ENCODE measurements at places on chromosomes 7 and 10. TPM values are rescaled to one million over a fixed set of nuclear protein-coding genes. Genes with fewer than 3 reads are reported as not detected.

- H3K27me3 ChIP-seq = peaks cover 3% of the 10 kb centered on the region
- H3K27ac ChIP-seq = no peak overlapping the region
- H3K4me1 ChIP-seq = no peaks in the 10 kb centered on the region
- no peak overlapping the region for H3K4me3 ChIP-seq
- H3K36me3 ChIP-seq = no peaks in the 10 kb centered on the region
Observed at GRCh38 chr10:122767621-122768388, 68.2 kb upstream of the C10orf120 start.

DNA sequence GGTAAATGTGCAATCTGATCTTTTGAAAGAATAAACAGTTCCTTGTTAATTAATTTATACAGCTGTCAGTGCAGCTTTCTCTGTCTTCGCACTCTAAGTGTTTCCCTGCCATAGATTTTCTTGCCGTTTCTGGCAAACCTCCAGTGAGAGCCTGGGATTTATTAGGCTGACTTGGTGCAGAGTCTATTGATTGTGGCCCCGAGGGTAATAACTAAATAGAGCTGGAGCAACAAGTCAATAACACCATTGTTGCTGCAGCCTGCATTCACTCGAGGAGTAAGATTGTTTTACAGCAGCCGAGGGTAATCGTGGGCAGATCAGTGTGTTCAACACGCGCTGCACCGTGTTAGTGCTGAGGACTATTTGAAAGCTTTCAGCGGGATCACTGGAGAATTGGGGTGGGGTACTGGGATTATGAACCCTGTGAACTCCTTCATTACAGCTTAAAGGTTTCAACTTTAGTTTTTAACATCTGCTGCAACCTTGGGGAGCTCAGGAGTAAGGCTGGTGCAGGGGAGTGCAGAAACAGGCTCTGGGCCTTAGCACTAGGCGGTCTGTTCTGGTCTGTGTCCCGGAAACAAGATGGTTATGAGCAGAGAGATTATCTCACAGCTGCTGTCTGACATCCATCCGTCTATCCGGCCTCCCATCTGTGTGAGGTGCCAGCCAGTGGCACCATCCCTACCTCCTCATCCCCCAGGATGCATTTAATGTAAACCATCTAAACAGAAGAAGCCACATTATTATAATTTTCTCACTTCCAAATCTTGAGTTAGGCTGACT, 174.0 kb upstream of the TCF7L2 start:
- no peak overlapping the region for H3K27ac ChIP-seq
- H3K27me3 ChIP-seq = peaks cover 2% of the 10 kb centered on the region
- peaks cover 13% of the 10 kb centered on the region for H3K4me1 ChIP-seq
- H3K36me3 ChIP-seq = peaks cover 7% of the 10 kb centered on the region

GRCh38 chr7:44431091-44431608, 59.3 kb downstream of the NUDCD3 start:
- peaks cover 9% of the 10 kb centered on the region for H3K36me3 ChIP-seq
- H3K4me3 ChIP-seq = no peak overlapping the region
- H3K27ac ChIP-seq = no peak overlapping the region
- no peaks in the 10 kb centered on the region for H3K27me3 ChIP-seq
- DNase-seq = no peak
- no peaks in the 10 kb centered on the region for H3K4me1 ChIP-seq

DNA sequence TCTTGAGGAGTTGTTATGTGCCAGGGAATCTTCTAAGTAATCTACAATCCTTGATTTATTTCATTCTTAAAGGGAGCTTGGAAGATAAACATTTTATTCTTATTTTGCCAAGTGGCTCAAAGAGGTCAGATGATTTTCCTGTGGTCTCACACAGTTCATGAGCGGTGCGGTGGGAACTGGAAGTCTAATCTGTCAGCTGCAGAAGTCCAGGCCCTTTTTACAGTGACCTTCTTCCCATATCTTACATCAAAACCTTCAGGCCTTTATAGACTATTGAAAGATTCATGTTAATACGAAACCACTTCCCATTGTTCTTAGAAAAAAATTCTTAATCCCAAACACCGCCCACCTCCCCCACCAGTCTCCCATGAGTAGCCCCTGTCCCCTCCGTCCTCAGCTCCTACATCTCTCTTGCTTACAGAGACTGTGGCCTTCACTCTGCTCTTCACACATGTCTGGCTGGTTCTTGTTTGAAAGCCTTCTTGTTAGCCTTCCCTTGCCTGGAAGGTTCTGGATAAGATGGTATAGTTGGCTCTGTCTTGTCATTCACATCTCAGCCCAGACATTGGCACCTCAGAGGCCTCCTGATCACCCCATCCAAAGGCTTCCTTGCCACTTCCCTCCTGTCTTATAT, 61.5 kb downstream of the ITGA8 start:
- no peak for DNase-seq
- no peaks in the 10 kb centered on the region for H3K27me3 ChIP-seq
- no peaks in the 10 kb centered on the region for H3K36me3 ChIP-seq
- no peaks in the 10 kb centered on the region for H3K4me1 ChIP-seq
- H3K4me3 ChIP-seq = no peak overlapping the region
- H3K27ac ChIP-seq = no peak overlapping the region

GRCh38 chr7:3312583-3312982, 11.5 kb downstream of the SDK1 start:
- peaks cover 4% of the 10 kb centered on the region for H3K4me1 ChIP-seq
- H3K4me3 ChIP-seq = no peak overlapping the region
- no peaks in the 10 kb centered on the region for H3K27me3 ChIP-seq
- no peak for DNase-seq
- no peaks in the 10 kb centered on the region for H3K36me3 ChIP-seq
- H3K27ac ChIP-seq = no peak overlapping the region

OR9A2 gene
- not detected for total RNA-seq

DNA sequence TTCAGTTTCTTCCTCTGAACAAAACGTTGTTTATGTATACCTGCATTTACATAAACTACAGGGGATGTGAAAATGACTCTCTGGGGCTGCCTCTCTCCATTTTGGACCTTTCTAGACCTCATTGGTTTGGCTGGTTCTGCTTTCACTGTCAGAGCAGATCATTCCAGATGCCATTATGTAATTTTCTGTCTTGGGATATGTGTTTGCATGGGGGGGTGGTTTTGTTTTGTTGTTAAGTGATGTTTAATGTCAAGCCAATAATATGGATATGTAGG, 172.4 kb downstream of the LRRC4 start:
- H3K36me3 ChIP-seq = peaks cover 4% of the 10 kb centered on the region
- DNase-seq = no peak
- H3K4me1 ChIP-seq = peaks cover 11% of the 10 kb centered on the region
- no peak overlapping the region for H3K27ac ChIP-seq
- no peak overlapping the region for H3K4me3 ChIP-seq

- no peak for DNase-seq
- peak overlapping the region; percentile 89 for H3K27ac ChIP-seq
- peaks cover 4% of the 10 kb centered on the region for H3K27me3 ChIP-seq
- H3K4me1 ChIP-seq = peaks cover 33% of the 10 kb centered on the region
- H3K36me3 ChIP-seq = no peaks in the 10 kb centered on the region
- H3K4me3 ChIP-seq = peak overlapping the region; percentile 98
Observed at GRCh38 chr10:110208614-110209453, 1.4 kb downstream of the MXI1 start.

DNA sequence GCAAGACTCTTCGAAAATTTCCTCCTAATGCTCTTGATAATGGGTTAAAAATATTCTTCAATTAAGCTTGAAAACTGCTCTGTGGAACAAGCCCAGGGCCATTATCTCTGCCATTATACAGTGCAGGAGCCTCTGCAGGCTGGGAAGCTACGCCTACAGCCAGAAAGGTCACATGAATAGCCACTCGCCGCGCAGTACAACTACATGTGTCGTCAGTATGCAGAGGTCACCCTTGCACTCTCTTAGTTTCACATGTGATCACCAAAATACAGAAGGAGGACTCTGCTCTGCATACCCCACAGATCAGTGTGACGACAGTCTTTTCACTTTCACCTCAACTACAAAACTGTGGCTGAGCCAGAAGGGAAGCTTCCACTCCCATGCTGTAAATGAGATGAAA, 141.8 kb upstream of the C1QL3 start:
- no peak for DNase-seq
- no peaks in the 10 kb centered on the region for H3K4me1 ChIP-seq

GOLGA7B gene
- total RNA-seq = not detected

- H3K4me1 ChIP-seq = no peaks in the 10 kb centered on the region
- no peak for DNase-seq
- H3K27me3 ChIP-seq = no peaks in the 10 kb centered on the region
- H3K4me3 ChIP-seq = no peak overlapping the region
- no peaks in the 10 kb centered on the region for H3K36me3 ChIP-seq
- H3K27ac ChIP-seq = no peak overlapping the region
Observed at GRCh38 chr7:14937581-14937980, 35.0 kb upstream of the DGKB start.

WNT2 gene
- 11.5 TPM for total RNA-seq

CYP3A4 gene
- not detected for total RNA-seq

AFAP1L2 gene
- 5.7 TPM for total RNA-seq

TBX20 gene
- not detected for total RNA-seq

DNA sequence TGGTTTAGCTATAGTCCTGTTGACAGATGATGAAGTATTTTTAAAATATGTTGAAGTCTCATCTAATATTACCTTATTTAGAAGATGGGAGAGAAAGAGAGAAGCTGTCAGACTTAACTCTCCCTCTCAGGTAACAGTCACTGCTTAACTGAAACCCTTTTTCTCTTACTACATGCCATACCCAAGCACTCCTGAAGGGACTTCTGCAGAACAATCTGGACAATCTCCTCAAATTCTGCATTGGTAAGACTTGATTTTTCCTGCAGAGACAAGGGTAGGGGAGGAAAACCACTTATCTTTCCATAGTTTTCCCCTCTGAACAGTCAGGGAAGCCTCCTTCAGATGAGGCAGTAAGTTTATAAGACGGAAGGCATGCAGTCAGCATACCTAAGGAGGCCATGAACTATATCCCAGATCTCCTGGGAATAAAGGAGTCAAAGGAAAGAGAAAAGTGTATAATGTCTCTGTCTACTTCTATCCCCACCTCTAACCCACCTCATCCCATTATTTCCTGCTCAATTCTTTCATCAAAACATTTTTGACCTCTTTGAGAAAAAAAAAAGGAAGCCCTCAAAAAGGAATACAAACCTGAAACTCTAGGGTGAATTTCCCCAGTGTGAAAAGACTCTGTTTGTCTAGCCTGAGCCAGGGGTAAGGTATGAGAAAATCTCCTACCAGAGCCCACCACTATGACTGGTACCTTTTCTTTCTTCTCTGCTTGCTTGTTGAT, 9.4 kb downstream of the ZCWPW1 start:
- no peaks in the 10 kb centered on the region for H3K4me1 ChIP-seq
- DNase-seq = no peak
- H3K36me3 ChIP-seq = peaks cover 4% of the 10 kb centered on the region
- H3K27me3 ChIP-seq = no peaks in the 10 kb centered on the region
- H3K27ac ChIP-seq = no peak overlapping the region

DNA sequence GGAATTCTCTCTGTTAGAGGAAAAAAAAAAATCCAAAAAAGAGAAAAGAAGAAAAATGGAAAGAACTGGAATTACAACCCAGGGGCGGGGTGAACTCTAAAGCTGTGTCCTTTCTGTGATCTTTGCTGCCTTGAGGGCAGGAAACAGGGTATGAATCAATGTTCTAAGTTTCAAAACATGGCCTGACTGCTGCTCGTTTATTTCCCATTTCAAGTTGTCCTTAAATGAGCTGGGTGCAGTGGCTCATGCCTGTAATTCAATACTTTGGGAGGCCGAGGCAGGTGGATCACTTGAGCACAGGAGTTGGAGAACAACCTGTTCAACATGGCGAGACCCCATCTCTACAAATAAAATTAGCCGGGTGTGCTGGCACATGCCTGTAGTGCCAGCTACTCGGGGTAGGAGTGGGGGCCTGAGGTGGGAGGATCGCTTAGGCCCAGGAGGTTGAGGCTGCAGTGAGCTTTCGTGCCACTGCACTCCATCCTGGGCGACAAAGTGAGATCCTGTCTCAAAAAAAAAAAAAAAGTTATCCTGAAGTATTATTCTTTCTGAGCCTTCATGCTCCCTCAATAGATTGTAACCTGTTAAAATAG, 24.7 kb upstream of the TFAM start:
- H3K27ac ChIP-seq = no peak overlapping the region
- H3K36me3 ChIP-seq = peaks cover 27% of the 10 kb centered on the region
- DNase-seq = no peak
- H3K27me3 ChIP-seq = no peaks in the 10 kb centered on the region

- peaks cover 16% of the 10 kb centered on the region for H3K36me3 ChIP-seq
- peak overlapping the region; percentile 51 for H3K4me3 ChIP-seq
- no peaks in the 10 kb centered on the region for H3K27me3 ChIP-seq
- peaks cover 94% of the 10 kb centered on the region for H3K4me1 ChIP-seq
Observed at GRCh38 chr10:125060826-125061556, 99.4 kb downstream of the CTBP2 start.

- no peak for DNase-seq
- H3K36me3 ChIP-seq = peaks cover 8% of the 10 kb centered on the region
- peak within 1 kb of the TSS; percentile 70 for H3K4me3 ChIP-seq
- no peak within 1 kb of the TSS for H3K27ac ChIP-seq
- H3K27me3 ChIP-seq = peaks cover 31% of the 10 kb centered on the region
Observed at GRCh38 chr10:132186488-132187429, at the start of gene DPYSL4. Gene DPYSL4 (plus strand): TSS chr10:132186948. CDS start chr10:132187064, 116 bp downstream.

DNA sequence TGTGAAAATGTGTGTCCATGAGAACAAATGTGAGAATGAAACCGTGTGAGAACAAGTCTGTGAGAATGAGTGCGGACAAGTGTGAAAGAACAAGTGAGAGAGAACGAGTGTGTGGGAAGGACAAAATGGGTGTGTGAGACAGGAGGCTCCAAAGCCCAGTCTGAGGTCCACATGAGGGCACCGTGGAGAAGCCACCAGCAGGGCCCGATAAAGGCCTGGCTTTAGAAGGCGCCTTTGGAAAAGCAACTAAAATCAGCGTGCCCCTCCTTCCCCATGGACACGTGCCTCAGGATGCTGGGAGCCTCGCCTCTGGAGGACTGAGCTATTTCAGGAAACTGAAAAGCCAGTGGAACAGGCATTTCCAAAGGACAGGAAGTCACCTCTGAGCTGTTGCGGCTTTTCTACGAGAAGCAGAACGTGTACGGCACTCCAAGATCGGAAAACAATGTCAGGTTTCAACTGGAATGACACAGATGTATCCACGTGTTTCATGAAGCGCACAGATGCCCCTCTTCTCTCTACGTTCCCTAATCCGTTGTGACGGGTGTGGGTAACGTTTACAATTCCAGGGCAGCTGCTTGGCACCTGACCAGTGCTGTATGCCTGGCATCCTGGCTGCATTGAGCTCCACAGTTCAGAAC, 46.4 kb downstream of the ESYT2 start:
- no peak overlapping the region for H3K4me3 ChIP-seq
- no peak overlapping the region for H3K27ac ChIP-seq
- H3K27me3 ChIP-seq = no peaks in the 10 kb centered on the region
- H3K36me3 ChIP-seq = peaks cover 25% of the 10 kb centered on the region

PDZD7 gene
- 1.9 TPM for total RNA-seq

DNA sequence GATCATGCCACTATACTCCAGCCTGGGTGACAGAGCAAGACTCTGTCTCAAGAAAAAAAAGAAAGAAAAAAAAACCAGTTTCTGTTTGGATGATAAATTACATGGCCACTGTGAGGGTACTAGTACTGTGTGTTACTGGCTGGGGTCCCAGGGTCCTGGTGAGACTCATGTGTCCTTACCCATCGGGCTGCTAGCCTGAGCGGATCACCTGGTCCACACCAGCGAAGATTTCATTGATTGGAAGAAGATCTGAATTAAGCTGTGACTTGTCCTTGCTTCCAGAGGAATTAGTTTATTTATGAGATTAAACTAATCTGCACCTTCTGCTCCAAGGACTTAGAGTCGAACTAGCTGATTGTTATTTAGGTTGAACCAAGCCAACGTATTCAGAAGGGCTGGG, 40.0 kb upstream of the BAMBI start:
- no peaks in the 10 kb centered on the region for H3K36me3 ChIP-seq
- DNase-seq = no peak
- no peak overlapping the region for H3K4me3 ChIP-seq
- no peak overlapping the region for H3K27ac ChIP-seq
- H3K27me3 ChIP-seq = peaks cover 17% of the 10 kb centered on the region

- peaks cover 20% of the 10 kb centered on the region for H3K4me1 ChIP-seq
- peak overlapping the region; percentile 95 for H3K27ac ChIP-seq
- DNase-seq = no peak
- H3K36me3 ChIP-seq = peaks cover 27% of the 10 kb centered on the region
Observed at GRCh38 chr7:149495785-149496641, 1.6 kb downstream of the ZNF746 start.
